ENCODE measurements at places on chromosomes 5 and 9. TPM values are rescaled to one million over a fixed set of nuclear protein-coding genes. Genes with fewer than 3 reads are reported as not detected.

The ANKRD20A1 gene
- total RNA-seq: 1.7 TPM

The KLF4 gene
- 22.8 TPM for total RNA-seq

GRCh38 chr9:68932458-68932857, 81.5 kb downstream of the PRKACG start:
- no peak for DNase-seq

- no peak for DNase-seq
Observed at GRCh38 chr5:135880278-135880677, 15.4 kb downstream of the IL9 start.

- no peak for DNase-seq
Observed at GRCh38 chr5:57181154-57181553, 7.3 kb downstream of the GPBP1 start.

DNA sequence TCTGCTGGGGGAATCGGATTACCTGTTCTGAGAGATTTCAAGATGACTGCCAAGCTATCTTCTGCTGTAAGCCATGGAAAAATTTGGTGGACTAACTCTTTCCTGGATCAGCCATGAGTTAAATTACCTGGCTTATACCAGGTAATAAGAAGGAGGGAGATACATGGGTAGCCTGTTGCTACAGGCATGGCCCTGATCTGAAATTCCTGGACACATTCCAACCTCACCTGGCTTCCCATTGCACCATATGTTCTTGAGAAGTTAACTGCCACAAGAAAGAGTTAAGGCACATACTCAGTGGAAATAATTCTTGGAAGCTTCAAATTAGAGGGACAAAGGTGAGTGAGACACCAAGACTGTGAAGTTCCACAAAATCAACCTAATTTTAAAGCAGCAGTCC, 371.3 kb downstream of the ACTL7B start:
- no peak for DNase-seq

- DNase-seq: no peak
Observed at GRCh38 chr9:113425072-113425471, 14.5 kb downstream of the C9orf43 start.

All from sigmoid colon (tissue), 7 donors.